Hippocampal formation (tissue), 2 donors: ENCODE measurements at places on chromosomes 6 and 20.
A peak's percentile ranks its signal among the peaks of the same experiment; 100 is the strongest.

DNA sequence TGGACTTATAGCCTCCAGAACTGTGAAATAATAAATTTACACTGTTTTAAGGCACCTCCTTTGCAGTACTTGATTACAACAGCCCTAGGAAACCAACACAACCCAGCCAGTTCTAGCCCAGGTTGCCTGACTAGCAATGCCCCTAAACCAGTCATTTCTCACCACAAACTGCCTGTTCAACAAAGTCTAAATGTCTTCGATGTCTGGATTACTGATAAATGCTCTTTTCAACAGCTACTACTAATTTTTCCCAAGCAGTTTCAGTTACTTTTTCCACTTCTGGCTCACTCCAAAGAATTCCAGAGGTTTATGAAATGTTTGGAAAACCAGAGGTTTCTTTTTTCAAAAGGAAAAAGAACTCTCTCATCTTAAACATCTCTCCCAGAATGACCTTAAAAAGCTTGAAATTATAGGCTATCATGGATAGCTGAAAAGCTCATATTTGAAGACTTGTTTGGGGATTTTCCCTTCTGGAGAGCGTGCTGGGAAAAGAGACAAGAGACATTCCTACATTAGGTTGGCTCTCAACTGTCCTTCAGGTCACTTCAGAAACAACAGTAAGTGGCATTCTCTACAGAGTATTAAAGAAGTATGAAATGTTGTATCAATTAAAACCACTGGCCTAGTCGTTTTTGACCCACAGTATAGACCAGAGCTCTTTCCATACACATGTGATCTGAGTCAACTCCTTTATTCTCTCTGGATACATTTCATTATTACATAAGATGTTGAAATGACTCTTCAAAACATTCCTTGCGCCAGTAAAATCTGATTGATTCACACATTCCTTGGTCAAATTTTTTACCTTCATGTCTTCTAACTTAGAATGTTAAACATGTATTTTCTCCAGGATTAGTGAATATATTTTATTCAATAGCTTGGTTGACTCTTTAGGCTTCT lies 265.9 kb downstream of the COL12A1 start:
- DNase-seq, result no peak

- no peak for DNase-seq
These were observed 81.6 kb upstream of the KHDRBS2 start for GRCh38 chr6:62367601-62368000.

DNA sequence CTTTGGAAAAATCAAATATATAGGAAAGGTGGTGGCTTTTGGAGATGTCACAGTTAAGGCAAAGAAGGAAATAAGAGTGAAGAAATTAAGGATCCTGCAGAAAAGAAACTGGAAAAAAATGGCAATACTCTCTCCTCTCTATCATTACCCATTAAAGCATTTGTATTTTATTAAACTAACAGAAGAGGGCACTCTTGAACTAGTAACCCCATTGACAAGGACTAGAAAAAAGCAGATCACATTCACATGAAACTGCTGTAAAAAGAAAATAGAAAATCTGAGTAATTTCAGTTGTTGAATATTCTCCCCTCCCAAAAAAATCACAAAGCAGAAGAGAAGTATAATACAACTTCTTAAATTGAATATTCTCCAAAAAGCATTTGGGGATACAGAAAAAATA lies 104.1 kb upstream of the SLC35B3 start:
- no peak for DNase-seq

- DNase-seq, result no peak
These were observed 58.5 kb downstream of the PLAGL1 start for GRCh38 chr6:143949535-143949934.

DNA sequence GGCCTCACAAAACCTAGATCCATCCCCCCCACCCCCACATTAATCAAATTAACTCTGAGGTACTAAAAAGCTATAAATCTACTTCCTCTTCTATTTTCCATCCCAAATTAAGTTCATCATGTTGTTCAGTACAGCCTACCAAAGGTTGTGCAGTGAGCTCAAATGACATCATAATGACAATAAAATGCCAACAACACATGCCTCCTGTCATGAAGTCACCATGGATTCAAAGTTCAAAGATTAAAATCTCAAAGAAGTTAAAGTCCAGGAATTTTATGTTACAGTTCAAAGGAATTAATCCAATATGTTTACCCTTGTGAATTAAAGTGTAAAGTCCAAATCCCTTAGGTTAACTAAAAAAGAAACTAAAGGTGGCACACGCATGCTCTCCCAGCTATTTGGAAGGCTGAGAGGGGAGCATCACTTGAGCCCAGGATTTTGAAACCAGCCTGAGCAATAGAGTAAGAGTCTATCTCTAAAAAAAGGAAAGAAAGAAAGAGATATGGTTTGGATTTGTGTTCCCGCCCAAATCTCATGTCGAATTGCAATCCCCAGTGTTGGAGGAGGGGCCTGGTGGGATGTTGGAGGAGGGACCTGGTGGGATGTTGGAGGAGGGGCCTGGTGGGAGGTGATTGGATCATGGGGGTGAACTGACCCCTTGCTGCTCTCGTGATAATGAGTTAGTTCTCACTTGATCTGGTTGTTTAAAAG lies 25.7 kb upstream of the SIRT5 start:
- DNase-seq, result no peak

GRCh38 chr20:32743237-32744112 lies at the start of gene COMMD7:
TSS of gene COMMD7 (minus strand) at chr20:32743467. CDS start at chr20:32743391, 76 bp downstream.
- DNase-seq, result peak; percentile 37

GRCh38 chr6:170476360-170476759 lies 76.7 kb downstream of the PSMB1 start:
- DNase-seq, result no peak

GRCh38 chr6:32932132-32932868 lies 8.5 kb downstream of the HLA-DMB start:
- no peak for DNase-seq

DNA sequence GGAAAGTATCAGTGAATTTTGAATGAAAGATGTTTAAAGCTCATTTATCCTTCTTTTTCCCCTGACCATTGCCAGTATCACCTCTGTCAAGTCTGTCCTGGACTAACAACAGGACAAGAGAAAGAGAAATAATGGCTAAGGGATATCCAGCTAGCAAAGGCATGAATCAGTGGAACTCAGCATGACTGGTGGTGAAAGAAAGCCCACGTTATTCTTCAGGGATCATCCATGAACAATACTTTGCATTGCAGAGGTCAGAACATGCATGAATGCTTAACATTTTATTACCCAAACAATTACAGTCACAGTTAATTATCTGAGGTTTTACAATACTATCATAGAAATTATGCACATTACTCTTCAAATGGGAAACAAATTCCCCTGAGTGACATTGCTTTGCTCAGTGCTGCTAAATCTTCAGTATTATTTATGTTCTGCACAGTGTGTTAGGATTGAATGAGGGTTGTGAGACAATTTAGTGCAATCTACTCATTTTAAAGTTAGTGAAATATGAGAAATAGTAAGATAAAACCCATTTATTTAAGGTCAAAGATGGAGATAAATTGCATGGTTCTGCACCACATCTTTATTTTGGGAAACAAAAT lies 350.7 kb downstream of the KHDRBS2 start:
- DNase-seq, result no peak

GRCh38 chr20:52103913-52104545 lies 87.5 kb downstream of the ZFP64 start:
- no peak for DNase-seq

DNA sequence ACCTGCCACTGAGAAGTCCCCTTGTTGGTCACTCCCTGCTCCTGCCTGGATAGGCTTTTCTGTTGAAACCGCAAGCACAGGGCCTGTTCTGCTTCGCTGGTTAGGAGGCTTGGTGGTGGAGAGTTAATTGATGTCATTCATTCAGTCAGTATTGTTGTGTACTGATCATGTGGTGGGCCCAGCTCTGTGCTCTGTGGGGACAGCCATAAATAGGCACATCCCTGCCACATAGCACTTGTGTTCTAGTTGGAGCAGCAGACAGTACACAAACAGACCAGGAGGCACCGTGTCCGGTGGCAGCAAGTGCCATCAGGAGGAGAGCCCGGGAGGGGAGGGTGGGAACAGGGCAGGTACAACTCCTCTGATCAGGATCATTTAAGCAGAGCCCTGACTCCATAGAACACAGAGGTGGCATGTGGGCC lies 155.2 kb upstream of the INSM1 start:
- no peak for DNase-seq

- DNase-seq, result no peak
These were observed 92.1 kb upstream of the FAM184A start for GRCh38 chr6:119170447-119171087.
